ENCODE measurements at places on chromosomes 11 and 22. TPM values are rescaled to one million over a fixed set of nuclear protein-coding genes. Genes with fewer than 3 reads are reported as not detected.

EMID1 gene
- polyA plus RNA-seq: not detected

DNA sequence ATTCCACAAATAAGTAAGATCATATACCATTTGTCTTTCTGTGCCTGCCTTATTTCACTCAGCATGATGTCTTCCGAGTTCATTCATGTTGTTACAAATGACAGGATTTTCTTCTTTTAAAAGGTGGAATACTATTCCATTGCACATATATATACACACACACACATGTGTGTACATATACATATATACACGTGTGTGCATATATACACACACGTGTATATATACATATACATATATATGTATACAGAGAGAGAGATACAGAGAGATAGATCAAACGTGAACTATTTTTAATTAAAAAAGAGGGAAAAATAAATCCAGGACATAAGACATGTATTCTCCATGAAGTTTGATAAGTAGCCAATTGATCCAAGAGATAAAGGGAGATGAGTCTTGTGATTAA is 108.1 kb downstream of the TRPC6 start:
- no peaks in the 10 kb centered on the region for H3K36me3 ChIP-seq
- no peak overlapping the region for H3K4me3 ChIP-seq
- no peaks in the 10 kb centered on the region for H3K4me1 ChIP-seq
- DNase-seq: no peak
- no peaks in the 10 kb centered on the region for H3K27me3 ChIP-seq

LDHAL6A gene
- polyA plus RNA-seq: 0.50 TPM

- peaks cover 22% of the 10 kb centered on the region for H3K27me3 ChIP-seq
- H3K4me1 ChIP-seq: no peaks in the 10 kb centered on the region
- DNase-seq: no peak
- no peak overlapping the region for H3K27ac ChIP-seq
- H3K36me3 ChIP-seq: no peaks in the 10 kb centered on the region
Observed at GRCh38 chr22:45537734-45538181, 35.1 kb downstream of the FBLN1 start.

GRCh38 chr22:27752771-27753170 is 48.8 kb downstream of the MN1 start:
- DNase-seq: no peak
- peaks cover 4% of the 10 kb centered on the region for H3K27me3 ChIP-seq
- H3K4me1 ChIP-seq: no peaks in the 10 kb centered on the region
- no peak overlapping the region for H3K27ac ChIP-seq

All from naive B cell (primary cell).